ENCODE measurements at places on chromosomes 11 and 22.

- H3K4me1 ChIP-seq, result peaks cover 16% of the 10 kb centered on the region
- no peaks in the 10 kb centered on the region for H3K27me3 ChIP-seq
- peak; percentile 70 for DNase-seq
- H3K4me3 ChIP-seq, result peak within 1 kb of the TSS; percentile 19
These were observed at the start of gene CCDC116 for GRCh38 chr22:21632237-21632895. Gene CCDC116 (plus strand): TSS chr22:21632760. CDS start chr22:21633182, 422 bp downstream.

DNA sequence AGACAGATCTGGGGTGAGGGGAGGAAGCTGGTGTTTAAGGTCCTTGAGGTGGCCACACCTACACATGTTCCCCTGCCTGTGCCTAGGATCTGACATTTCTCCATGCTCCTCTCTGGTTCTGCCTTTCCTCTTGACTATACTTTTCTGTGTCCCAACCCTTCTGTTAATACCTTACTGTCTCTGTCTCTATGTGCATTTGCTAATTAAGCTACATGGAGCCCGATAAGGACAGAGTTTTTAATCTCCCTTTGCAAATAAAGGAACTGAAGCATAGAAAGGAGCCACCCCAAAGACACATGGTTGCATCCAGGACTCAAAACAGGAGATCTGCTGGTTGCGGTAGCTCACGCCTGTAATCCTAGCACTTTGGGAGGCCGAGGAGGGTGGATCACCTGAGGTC, 33.1 kb upstream of the CDON start:
- no peak for DNase-seq
- no peak overlapping the region for H3K4me3 ChIP-seq
- H3K27ac ChIP-seq, result no peak overlapping the region
- peaks cover 13% of the 10 kb centered on the region for H3K27me3 ChIP-seq
- H3K4me1 ChIP-seq, result no peaks in the 10 kb centered on the region
- no peaks in the 10 kb centered on the region for H3K36me3 ChIP-seq

GRCh38 chr11:110805756-110806155, 93.5 kb upstream of the ARHGAP20 start:
- H3K27ac ChIP-seq, result no peak overlapping the region
- H3K36me3 ChIP-seq, result no peaks in the 10 kb centered on the region
- peaks cover 5% of the 10 kb centered on the region for H3K27me3 ChIP-seq
- H3K4me3 ChIP-seq, result no peak overlapping the region

DNA sequence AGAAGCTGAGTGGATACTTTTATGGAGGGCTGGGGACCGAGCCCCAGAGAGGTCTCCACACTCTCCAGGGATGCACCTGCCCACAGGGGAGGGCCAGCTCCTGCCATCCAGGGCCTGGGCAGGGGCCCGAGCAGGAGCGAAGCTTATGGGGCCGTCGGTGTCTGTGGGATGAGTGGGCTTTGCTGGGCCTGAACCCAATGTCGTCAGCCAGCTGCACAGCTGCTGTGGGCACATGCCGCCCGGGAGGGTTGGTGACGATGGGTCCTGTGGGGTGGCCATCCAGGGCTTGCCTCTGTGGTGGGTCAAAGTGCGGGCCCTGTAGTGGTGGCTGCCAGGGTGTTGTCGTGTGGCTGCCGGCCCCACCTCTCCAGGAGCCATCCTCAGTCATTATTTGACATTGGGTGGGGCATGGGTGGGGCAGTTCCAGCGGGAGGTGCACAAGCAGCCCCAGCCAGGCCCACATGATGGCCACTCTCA, 447.1 kb downstream of the TBC1D22A start:
- no peaks in the 10 kb centered on the region for H3K4me1 ChIP-seq
- no peak overlapping the region for H3K4me3 ChIP-seq
- no peak overlapping the region for H3K27ac ChIP-seq
- DNase-seq, result no peak

DNA sequence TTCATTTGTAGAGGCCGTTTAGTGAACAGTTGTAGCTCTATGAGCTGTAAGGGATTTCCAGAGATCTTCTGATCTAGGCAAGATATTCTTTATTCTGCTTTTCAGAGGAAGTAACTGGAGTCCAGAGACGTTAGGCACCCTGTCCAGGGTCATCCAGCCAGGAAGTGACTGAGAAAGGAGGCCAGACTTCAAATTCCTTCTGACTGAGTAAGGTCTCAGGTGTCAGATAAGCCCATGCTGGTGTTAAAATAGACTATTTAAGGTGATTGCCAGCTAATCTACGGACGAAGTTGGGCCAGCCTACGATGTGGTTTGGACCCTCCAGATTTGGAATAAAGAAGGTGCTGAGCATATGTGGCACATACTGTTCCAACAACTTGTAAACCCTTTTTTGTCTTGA, 54.6 kb downstream of the GRIK4 start:
- H3K4me1 ChIP-seq, result peaks cover 2% of the 10 kb centered on the region
- H3K36me3 ChIP-seq, result no peaks in the 10 kb centered on the region
- no peak for DNase-seq
- no peak overlapping the region for H3K4me3 ChIP-seq

DNA sequence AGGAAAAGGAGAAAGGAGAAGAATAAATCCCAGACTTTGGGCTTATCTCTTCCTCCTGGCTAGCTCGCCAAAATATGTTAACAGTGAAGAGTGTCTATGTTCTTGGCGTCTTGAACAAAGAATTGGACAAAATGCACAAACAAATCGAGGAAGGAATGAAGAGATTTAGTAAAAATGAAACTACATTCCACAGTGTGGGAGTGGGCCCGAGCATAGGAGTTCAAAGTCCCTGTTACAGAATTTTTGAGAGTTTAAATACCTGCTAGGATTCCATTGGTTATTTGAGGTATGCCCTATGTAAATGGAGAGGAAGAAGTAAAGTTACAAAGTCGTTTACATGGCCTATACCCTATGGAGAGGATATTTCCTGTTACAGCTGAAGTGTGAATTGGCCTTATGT, 525.1 kb upstream of the CNTN5 start:
- H3K36me3 ChIP-seq, result no peaks in the 10 kb centered on the region
- H3K4me1 ChIP-seq, result no peaks in the 10 kb centered on the region
- no peaks in the 10 kb centered on the region for H3K27me3 ChIP-seq
- no peak for DNase-seq
- no peak overlapping the region for H3K4me3 ChIP-seq

DNA sequence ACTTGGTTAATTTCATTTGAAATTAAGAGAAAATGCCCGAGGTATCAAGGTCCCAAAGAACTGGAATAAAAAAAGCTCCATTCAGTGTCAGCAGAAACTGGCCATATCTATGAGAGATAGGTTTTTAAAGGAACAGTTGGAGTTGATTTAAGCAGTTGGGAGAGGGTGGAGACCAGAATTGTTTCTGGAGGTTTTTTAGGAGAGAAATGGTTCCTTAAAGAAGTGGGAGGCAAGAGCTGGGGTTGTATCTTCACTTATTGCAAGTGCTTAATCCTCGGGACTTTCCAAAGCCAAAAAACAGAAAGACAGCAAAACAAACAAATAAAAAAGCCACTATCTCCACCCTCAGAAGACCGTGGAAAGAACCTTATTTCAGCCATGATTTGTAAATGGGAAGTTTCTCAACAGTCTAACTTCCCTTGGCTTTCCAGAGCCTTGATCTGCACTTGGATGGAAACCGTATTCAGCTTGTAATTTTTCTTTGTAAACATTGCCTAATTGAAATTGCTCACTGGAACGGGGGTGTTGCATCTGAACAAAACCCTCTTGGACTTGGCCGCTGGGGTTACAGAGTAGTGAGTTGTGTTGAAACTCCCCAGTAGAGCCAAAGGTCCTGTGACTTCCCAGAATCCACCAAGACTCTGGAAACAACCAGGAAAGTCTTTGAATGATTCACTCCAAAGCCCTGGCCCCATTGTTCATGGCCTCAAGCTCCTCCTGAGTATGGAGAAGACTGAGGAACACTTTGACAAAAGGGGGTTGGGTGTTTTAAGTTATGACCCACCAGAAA, 115.6 kb downstream of the SLC1A2 start:
- H3K27ac ChIP-seq, result no peak overlapping the region
- no peak overlapping the region for H3K4me3 ChIP-seq
- peaks cover 15% of the 10 kb centered on the region for H3K4me1 ChIP-seq
- peaks cover 2% of the 10 kb centered on the region for H3K27me3 ChIP-seq

DNA sequence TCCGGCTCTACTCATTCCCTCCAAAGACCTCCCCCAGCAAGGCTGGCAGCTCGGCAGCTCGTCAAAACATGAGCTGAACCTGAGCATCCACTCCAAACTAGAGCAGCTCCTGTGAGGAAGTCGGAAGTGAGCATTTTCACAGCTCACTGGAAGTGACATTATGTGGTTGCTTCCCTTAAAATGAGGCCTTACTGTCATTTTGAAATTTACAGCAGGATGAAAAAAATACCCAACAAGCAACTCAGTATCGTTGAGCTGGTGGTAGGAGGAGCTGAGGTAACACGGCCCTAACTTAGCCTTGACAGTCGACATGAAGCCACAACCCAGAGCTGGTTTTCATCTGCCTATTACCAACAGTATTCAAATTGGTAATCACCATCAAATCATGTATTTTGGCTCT, 38.0 kb upstream of the ARFGAP3 start:
- no peaks in the 10 kb centered on the region for H3K36me3 ChIP-seq
- peak overlapping the region; percentile 40 for H3K4me3 ChIP-seq

DNA sequence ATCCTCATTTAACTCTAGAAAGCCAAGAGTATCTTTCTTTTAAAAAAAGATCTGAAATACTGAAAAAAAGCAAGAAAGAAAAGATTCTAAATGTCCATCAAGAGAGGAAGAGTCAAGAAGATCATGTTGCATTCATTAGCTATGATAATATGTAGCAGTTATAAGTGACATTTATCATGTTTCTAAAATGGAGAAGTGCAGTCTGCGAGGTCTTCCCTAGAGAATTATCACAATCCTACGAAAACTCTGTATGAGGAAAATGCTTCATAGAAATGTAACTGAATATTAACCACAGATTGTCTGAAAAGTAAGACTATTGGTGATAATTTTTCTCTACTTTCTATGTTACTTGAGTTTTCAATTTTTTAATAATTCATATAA, 77.4 kb upstream of the USP47 start:
- peaks cover 40% of the 10 kb centered on the region for H3K27me3 ChIP-seq
- no peak overlapping the region for H3K27ac ChIP-seq
- no peak for DNase-seq
- H3K4me1 ChIP-seq, result no peaks in the 10 kb centered on the region
- H3K36me3 ChIP-seq, result no peaks in the 10 kb centered on the region

DNA sequence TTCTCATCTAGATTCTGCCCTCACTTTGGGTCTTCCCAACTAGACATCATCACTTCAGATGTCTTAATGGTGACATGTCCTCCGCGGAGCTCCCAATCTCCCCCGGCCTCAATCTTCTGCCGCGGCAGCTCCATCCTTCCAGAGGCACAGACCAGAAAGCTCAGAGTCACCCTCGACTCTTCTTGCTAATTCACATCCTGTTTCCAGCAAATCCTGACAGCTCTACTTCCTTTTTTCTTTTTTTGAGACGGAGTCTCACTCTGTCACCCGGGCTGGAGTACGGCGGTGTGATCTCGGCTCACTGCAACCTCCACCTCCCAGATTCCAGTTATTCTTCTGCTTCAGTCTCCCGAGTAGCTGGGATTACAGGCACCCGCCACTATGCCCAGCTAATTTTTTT, 54.5 kb downstream of the CACNG2 start:
- no peaks in the 10 kb centered on the region for H3K36me3 ChIP-seq
- H3K27ac ChIP-seq, result no peak overlapping the region

DNA sequence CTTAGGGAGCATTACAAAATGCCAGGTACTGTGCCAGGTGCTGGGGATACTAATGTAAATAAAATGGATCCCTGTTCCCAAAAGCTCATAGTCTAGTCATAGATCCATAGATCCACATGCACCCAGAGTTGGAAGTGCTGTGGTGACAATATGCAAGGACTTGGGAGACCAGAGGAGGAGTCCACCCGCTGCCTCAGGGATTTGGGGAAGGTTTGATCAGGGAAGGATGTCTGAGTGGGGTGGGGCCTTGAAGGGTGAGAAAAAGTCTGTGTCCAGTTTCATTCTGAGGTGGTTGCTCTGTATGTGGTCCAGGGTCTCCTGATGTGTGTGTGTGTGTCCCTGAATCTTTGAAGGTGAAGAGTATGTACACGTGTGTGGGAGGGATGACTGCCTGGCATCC, 9.2 kb downstream of the SOX10 start:
- no peaks in the 10 kb centered on the region for H3K4me1 ChIP-seq
- H3K27ac ChIP-seq, result no peak overlapping the region
- no peak overlapping the region for H3K4me3 ChIP-seq

GRCh38 chr11:130609121-130610035, 160.9 kb downstream of the ADAMTS15 start:
- no peaks in the 10 kb centered on the region for H3K4me1 ChIP-seq
- DNase-seq, result no peak
- H3K4me3 ChIP-seq, result no peak overlapping the region
- no peak overlapping the region for H3K27ac ChIP-seq

DNA sequence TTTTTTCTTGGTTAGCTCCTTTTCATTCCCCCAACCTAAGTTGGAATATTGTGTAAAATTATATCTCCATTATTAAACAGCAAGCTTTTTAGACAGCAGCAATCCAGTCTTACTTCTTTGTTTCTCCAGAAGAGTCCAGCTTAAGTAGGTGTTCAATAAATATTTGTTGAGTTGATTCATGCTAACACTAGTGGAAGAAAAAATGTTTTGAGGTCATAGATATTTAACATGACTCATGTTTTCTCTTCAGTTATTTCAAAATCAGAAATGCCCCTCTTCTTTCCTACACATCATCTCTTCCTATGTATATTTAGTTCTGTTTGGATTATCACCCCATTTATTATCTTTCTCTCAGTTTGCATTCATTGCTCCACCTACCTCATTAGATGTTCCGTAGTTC, 20.3 kb downstream of the CCDC83 start:
- no peak for DNase-seq
- peaks cover 10% of the 10 kb centered on the region for H3K27me3 ChIP-seq
- no peak overlapping the region for H3K4me3 ChIP-seq
- H3K36me3 ChIP-seq, result no peaks in the 10 kb centered on the region

- H3K36me3 ChIP-seq, result peaks cover 3% of the 10 kb centered on the region
- H3K4me1 ChIP-seq, result no peaks in the 10 kb centered on the region
- no peak for DNase-seq
- no peak overlapping the region for H3K4me3 ChIP-seq
- no peak overlapping the region for H3K27ac ChIP-seq
These were observed 76.2 kb downstream of the KCNC1 start for GRCh38 chr11:17810746-17811145.

DNA sequence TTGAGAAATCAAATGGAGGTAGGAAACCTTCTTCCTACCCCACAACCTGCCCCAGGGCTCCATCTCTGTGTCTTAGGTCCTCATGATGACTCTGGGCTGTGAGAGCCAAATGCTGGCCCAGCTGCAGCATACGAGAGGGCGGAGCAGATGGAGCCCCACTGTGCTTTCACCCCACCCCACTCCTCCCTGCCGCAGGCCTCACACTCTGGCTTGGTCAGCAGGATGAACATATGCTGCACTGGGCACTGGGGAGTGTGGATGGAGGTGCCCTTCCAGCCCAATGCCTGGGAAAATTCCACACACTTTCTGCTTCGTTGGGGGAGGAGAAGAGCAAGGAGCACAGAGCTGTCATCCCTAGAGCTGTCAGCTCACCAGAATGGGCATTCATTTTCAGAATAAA, 271.6 kb upstream of the CADM1 start:
- no peaks in the 10 kb centered on the region for H3K27me3 ChIP-seq
- no peak overlapping the region for H3K4me3 ChIP-seq

All from activated naive CD8-positive, alpha-beta T cell treated with anti-CD3 and anti-CD28 coated beads, Interleukin-2, amount 10 ng/mL, durations not matched to agents 7 days and 5 days (primary cell).